ENCODE measurements at places on chromosomes 5 and 9.

DNA sequence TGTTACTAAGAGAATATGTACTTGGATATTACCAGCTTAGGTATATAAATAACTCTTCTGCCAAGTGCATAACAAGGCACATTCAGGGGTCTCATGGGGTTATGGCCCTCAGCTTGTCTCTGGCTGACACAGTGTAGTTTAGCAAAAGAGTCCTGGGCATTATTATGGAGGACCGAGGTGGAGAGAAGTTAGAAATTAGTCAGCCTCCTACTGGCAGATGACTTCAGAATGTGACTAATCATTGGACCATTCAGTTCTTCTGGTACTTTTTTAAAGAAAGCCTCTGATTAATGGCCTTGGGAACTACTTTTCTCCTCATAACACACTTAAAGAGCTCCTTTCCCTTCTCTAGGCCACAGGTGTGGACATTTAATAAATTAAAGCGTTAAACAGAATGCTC lies 178.9 kb downstream of the SH3GL2 start:
- DNase-seq: no peak

GRCh38 chr9:112608851-112609250 lies 109.1 kb downstream of the INIP start:
- no peak for DNase-seq

DNA sequence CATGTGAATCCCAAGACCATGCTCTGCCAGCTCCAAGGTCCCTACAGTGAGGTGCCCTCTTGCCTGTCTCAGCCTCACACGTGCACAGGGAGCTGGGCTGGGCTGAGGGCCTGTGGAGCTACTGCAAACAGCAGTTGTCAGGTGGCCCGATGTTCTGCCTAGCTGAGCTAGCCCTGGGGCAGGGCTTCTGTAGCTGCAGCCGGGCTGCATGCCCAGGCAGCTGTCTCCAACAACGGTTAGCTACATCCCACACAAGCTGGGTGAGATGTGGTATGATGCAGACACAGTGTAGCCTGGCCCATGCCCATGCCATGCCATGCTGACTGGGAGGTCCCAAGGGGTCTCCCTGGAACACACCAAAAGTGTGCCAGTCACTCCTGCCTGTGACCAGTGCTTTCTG lies 62.0 kb downstream of the MACROH2A1 start:
- DNase-seq: no peak

GRCh38 chr5:161411156-161411555 lies 135.4 kb downstream of the GABRB2 start:
- DNase-seq: no peak

- no peak for DNase-seq
These were observed 892.9 kb downstream of the NR2F1-AS1 start for GRCh38 chr5:92687821-92688722.

GRCh38 chr9:3359048-3359692 lies 166.6 kb downstream of the RFX3 start:
- no peak for DNase-seq

DNA sequence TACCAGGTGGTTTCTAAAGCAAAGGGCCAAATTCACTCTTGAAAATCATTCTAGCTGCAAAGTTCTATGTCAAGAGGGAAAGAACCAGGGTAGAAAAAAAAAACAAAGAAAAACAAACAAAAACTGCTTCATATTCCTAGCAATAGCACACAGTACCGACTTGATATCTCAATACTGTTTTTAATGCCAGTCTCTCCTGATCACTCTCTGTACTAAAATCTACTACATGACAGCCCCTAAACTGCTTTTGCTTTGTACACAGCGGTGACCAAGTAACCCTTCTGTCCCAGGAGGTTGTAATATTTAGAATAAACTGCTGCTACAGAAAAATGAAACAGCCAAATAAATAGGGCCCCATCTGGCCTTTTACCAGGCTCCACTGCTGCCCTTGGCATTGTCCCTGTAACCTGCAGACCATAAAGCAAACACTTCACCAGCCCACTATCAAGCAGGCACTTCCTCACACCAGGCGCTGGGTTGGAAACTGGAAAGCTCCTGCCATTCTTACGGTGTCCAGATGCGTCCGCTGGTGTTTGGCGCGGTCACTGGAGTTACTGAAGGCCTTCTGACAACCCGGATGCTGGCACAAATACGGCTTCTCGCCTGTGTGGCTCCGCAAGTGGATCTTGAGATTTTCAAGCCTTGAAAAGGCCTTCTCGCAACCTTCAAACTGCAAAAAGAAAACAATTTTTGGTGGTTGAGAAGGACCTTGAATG lies 363.2 kb downstream of the GLIS3 start:
- DNase-seq: no peak

DNA sequence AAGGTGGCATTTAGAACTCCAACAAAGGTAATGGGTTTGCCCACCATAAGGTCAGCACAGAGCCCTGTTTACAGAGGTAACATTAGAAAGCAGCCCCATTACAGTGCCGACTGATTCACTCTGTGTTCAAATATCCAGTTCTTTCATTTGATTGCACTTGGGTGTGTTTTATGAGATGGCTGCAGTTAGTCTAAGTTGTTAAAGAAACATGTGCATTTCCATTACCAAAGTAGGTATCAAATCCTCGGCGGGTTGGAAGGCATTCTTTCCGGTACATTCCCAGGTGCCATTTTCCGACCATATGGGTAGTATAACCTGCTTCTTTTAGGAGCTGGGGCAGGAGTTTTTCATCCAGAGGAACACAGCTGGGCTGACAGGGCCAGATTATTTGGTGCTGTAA lies 16.3 kb downstream of the ARSB start:
- no peak for DNase-seq

DNA sequence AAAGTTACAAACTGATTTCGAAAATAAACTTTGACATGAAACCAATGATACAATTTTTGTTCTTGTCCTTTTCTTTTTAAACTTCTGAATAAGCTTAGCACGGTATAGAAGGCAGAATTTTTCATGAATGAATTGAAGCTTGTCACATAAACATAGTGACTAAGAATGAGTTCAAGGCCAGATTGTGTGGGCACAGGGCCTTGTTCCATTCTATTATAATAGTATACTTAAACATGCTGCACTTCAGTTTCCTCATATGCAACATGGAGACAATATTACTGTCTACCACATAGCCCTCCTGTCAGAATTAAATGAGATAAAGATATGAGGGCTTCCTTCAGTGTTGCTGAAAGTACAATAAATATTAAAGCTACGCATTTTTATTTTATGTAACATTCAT lies 204.2 kb upstream of the HAPLN1 start:
- DNase-seq: no peak

- DNase-seq: no peak
These were observed 666.7 kb downstream of the LRRC70 start for GRCh38 chr5:63245271-63245670.

DNA sequence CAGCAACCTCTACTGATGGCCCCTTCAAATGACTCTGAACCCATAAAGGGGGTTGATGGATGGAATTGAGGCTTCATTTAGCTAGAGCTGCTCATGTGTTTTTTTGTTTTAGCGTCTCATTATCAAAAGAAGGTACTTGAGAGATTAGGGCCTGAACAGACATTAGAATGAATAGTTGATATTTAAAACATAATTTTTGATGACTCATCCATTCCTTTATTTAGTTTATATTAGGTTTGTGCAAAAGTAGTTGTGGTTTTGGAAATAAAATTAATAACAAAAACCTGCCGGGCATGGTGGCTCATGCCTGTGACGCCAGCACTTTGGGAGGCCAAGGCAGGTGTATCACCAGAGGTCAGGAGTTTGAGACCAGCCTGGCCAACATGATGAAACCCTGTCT lies 485.9 kb downstream of the PSAT1 start:
- DNase-seq: no peak

DNA sequence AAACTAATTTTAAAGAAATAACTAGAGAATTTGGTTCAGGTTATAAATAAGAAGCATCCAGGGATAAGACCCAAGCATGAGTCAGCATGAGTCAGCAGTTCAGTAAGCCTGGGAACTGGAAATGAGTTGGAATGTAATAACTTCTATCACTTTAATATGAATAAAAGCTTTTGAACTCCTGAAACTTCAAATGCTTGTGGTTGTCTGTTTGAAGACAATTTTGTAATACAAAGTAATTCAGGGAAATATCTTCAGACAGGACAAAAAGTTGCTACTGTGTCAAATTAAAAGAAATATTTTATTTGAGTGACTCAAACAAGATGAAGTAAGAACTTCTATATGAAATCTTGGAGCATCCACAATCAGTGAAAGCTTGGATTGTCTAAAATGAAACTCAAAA lies 331.2 kb upstream of the DAB2 start:
- no peak for DNase-seq

DNA sequence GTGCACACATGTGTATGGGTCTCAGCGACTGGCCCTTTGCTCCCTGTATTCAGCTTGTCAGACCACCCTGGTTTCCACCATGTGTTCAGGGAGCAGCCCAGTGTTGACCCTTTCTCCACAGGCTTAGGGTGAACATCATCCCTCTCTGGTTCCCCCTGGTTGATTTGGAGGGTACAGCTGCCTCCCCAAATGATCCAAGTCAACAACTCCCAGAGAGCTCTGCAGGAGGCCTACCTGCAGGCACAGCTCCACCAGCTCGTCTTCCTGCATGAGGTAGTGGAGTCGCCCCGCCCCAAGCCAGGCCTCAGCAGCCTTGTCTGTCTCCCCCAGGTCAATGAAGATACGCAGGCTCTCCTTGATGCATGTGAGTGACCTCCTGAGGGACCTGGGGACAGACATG lies 50.5 kb downstream of the SH3TC2 start:
- DNase-seq: no peak

DNA sequence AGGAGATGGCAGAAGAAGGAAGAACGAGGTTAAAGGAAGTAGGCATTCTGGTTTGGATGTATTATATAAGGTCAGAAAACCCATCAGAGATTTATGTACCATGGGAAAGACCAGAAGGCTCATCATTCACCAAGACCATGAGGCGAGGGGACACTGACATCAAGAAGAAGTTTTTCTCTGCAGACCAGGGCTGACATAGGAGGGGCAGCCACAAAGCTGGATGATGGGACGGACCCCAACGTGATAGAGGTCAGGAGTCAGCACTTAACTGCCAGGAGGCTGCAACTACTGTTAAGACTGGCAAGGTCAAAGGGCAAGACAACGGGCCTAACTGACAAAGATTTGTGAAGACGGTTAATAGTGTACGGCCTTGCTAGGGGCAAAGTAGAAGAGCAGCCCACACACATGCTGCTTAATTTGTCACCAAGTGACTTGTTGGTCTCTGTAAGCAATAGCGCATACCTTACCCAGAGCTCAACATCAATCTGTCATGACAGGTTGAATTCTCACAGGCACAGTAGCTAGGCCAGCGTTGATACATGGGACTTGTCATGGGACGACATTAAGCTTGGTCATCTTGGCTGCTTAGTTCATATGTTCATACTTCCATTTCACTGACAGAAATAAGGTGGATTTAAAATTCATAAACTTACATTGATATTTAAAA lies 579.7 kb upstream of the CDH10 start:
- DNase-seq: no peak

GRCh38 chr9:34457266-34458012 lies 931 bp downstream of the FAM219A start:
- no peak for DNase-seq

- DNase-seq: no peak
These were observed 92.2 kb upstream of the SLCO4C1 start for GRCh38 chr5:102388235-102388634.

DNA sequence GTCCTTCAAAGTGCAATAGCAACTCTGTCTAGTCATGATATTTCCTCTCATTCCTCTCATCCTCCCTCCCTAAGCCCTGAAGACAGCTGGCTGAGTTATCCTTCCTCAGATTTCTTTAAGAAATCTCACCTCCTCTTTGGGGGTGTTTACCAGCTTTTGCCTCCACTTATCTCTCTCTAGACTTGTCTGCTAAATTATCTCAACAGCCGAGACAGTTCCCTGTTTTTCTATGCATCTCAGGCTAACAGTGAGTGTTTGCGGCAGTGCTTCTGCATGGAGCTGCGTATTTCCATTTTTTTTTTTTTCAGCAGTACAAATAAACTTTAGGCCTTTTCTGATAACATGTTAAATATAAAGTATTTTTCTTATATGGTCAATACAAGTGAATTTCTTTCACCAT lies 20.9 kb downstream of the KCTD16 start:
- DNase-seq: no peak

DNA sequence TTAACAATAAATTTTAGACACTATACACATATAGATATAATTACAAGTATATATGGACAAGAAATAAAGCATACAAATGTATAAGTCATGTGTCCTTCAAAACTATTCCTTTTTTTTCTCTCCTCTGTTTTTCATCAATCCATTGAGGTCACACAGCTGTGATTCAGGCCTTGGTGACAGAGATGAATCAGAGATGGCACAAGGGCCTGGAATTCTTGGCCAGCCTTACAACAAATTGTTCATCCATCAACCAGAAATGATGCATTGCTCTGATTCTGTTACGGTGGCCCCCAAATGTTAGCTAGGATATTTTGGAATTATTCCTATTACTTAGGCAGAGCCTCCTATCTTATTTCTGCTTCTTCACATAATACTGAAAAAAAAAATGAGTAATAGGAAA lies 108.7 kb upstream of the MPDZ start:
- DNase-seq: no peak

- DNase-seq: no peak
These were observed 107.8 kb upstream of the FAM120A start for GRCh38 chr9:93343663-93344062.

GRCh38 chr9:68861436-68861835 lies 152.5 kb downstream of the PRKACG start:
- no peak for DNase-seq

DNA sequence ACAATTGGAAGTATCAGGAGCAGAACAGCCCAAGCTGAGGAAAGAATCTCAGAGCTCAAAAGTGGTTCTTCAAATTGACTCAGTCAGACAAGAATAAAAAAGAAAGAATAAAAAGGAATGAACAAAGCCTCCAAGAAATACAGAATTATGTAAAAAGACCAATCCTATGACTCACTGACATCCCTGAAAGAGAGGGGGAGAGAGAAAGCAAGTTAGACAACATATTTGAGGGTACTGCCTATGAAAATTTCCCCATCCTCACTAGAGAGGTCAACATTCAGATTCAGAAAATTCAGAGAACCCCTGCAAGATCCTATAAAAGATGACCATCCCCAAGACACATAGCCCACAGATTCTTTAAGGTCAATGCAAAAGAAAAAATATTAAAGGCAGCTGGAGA lies 173.2 kb downstream of the ALDH1A1 start:
- no peak for DNase-seq

DNA sequence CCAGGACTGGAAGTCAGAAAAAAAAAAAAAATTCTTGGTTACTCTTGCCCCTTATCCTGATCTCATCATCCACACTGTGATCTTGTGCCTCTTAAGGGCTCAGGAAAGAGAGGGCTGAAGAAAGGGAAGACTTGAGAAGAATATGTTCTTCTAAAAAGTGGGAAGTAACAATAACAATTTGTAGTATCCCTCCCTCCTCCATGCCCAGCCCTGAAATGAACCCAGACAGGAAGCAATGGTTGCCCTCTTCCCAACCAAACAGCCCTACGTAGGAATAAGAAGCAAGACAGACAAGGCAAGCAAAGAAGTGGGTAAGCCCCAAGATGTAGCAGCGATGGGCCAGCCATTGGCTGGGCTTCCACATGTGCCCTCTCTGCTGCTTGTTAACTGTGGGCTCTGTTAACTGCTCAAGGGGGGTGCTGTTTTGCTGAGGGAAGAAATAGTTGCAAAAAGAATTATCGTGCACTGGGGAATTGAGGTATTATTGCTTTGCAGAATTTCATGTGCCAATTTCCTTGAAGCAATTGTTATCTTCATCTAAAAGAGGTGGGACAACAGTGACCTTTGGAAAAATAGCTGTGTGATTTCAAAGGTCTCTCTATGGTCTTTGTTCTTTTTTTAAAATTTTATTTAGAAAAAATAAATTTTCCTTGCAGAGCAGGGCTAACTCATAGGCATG lies 146.6 kb upstream of the PCA3 start:
- DNase-seq: no peak

- no peak for DNase-seq
These were observed 43.4 kb upstream of the NR4A3 start for GRCh38 chr9:99778308-99778707.

All from stimulated activated CD8-positive, alpha-beta memory T cell treated with anti-CD3 and anti-CD28 coated beads, Interleukin-7, amount 100 ng/mL, for 24 hours (primary cell).